H54 (cell line): ENCODE measurements at places on chromosomes 13 and 19.

DNA sequence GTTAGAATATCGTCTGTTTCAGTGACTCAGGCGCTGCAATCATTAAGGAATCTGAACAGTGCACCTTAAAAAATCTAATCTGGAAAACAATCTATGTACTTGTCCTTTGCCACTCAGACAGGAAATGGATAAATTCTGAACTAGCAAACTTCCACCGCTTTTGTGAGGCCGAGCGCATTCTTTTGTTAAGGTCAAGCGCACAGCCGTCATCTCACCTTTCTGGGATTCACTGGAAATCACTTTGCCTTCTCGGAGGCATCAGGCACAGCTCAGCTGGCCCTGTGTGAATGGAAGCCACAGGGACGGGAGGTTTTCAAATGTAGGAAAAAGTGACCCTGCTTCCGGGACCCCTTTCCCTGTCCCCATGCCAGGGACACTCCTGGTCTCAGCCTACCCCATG, 28.2 kb upstream of the SPACA7 start:
- no peak for DNase-seq

DNA sequence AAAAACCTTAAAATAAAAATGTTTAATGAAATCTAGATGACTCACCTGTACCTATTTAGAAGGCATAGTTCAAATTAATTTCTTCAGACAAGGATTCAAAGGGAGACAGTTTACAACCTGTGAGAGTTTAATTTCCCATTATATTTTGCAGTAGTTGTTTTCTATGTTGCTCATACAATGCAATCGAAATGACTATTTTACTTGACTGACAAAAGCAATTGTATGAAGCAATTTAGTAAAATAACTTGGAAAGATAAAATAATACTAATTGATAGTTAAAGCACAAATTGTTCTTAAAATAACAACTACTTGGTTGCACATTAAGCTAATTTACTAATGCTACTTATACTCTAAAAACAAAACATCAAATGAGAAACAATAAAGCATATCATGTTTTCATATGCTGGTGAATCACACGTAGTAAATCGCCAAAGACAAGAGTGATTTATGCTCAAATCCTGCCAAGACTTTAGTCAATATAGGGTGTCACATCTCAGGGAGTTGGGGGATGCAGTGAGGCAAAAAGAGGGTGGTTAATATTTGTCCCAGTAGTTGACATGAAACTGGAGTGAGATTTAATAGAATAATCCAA, 6.4 kb downstream of the DACH1 start:
- DNase-seq, result no peak

- no peak for DNase-seq
Observed at GRCh38 chr13:107258599-107259187, 690.8 kb upstream of the ARGLU1 start.

DNA sequence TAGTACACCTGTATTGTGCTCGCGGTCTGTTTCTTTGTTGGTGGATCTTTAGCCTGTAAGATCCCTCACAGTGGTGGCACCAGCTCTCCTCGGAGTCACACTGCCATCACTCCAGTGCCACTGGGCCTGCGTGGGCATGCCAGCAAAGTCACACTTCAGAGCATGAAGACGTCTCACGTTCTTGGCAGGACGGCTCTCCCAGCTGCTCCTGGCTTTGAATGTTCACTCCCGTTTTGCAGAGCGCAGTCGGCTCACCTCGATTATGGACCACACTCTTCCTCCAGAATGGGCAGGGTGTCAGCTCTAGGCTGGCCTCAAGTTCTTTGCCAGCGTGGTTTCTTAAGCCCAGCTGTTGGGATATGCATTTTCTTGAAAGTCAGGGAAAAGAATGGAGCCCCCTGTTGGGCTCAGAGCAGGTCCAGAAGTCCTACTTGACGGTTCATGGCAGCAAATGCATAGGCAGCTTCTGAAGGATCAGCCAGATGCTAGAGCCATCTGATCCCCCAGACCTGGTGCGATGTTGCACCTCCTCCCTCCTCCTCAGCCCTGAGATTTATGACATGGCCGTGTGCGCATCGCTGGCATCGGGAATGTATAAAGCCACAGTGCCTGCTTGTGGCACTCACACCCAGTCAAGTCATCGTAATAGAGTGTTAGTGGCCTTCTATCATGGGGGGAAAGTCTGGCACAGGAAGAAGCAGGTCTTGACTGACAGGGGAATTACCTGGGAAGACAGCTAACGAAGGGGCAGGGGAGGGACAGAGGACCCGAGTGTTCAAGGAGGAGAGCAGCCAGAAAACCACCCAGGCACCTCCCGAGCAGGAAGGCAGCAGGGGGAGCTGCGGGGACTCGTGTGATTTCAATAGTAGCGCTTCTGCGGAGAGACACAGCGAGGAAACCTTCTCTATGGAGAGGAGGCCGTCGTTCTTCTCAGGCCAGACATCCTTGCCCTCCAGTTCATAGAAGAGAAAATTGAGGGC, 40.2 kb upstream of the NPAS1 start:
- no peak for DNase-seq

DNA sequence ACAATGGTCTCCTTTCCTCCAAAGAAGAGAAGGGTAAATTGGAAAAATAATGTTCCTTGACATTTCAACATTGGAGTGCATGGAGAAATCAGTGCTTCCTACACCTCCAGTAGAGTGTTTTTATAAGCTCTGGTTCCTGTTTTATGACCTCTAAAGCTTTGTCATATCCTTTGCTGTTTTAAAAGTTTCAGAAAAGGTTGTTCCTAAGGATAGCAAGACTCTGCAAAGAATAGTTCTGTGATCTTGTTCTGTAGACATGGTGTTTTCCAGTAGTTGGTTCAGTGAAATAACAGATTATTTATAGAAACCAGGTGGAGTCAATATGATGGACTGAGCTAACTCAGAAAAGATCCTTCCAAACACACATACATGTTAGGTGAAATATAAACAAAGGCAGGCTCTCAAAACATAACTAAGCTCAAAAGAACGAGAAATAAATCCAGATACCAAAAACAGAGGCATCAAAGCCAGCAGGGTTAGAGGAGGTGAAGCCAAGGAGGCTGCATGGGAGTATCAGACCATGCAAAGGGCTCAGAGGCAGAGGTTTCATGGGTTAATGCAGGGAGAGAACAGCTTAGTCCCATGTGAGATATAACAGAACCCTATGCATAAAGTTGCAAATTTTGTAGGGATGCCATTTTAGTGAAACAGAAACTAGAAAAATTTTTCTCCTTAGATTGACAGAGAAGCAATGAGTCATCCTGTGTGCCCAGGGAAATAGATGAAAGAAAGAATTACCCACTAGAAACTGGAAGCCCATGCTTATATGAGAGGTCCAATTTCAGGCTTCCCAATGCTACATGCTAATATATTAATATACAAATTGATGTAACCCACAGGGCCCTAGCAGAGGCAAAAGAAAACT, 44.3 kb downstream of the SHISA2 start:
- no peak for DNase-seq

GRCh38 chr13:43307221-43307920, 284.0 kb downstream of the DNAJC15 start:
- DNase-seq, result no peak

DNA sequence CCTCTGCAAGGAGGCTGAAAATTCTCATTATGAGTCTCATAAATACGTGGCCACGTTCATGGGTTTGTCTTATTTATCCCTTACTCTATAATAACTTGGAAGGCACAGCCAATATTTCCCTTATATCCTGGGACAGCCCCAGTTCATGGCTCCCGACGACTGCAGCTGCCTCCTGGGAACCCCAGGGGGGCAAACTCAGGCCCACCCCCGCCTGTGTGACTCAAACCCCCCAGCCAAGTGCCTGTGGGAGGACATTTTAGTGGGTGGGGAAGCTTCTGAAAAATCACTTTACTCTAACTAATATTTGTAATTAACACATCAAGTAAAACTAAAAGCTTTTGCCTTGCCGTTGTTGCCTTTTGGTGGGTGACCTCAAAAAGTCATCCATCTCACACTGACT, 14.3 kb downstream of the RASA3 start:
- no peak for DNase-seq

- no peak for DNase-seq
Observed at GRCh38 chr13:32746474-32746873, 160.2 kb downstream of the PDS5B start.

DNA sequence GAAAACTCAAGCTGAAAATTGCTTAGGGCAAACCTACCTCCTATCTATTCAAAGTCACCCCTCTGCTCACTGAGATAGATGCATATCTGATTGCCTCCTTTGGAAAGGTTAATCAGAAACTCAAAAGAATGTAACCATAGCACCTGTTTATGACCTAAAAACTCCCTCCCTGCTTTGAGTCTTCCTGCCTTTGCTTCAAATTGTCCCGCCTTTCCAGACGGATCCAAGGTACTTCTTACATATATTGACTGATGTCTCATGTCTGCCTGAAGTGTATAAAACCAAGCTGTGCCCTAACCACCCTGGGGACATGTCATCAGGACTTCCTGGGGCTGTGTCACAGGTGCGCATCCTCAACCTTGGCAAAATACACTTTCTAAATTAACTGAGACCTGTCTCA, 118.6 kb downstream of the TBC1D4 start:
- no peak for DNase-seq
